Hematopoietic multipotent progenitor cell (in vitro differentiated cells): ENCODE measurements at places on chromosomes 2 and 18. TPM values are rescaled to one million over a fixed set of nuclear protein-coding genes. Genes with fewer than 3 reads are reported as not detected.

DNA sequence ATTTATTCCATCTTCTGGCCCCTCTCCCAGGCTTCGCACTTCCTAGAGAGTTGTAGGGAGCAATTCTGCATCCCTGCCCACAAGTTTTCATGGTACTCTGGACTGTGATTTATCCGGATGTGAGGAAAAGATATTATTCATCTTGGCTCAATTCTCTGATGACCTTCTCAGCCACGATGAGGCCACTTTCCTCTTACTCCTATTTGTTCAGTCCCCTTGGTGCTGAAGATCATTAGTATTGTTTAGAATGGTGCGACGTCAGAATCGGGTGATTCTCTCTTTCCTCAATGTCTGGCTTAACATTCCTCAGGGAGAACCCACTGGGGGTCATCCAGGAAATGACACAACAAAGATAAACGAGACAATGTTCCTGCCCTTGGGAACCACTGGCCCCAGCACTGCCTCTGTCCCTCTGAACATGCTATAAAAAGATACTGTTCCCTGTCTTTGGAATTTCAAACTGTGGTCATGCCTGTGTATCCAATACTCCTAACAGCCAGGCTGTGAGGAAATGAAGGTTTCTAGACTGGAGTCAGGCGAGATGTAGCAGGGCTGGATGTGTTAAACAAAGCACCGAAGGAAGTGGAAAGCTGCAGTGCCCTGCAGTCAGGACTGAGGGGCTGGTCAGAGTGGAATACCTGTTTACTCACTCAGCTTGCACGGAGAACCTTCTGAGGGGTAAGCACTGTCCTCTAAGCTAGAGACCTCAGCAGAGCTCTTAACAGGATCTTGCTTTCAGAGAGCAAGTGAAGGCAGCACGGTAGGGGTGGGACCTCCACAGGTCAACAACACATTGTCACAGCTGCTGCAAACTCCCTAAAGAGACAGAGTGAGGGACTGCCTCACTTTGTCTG, 12.9 kb upstream of the GLI2 start:
- DNase-seq: no peak

GRCh38 chr2:45024600-45025291, 15.5 kb upstream of the SIX2 start:
- DNase-seq: peak; percentile 86

Gene SALL3
- not detected for total RNA-seq

DNA sequence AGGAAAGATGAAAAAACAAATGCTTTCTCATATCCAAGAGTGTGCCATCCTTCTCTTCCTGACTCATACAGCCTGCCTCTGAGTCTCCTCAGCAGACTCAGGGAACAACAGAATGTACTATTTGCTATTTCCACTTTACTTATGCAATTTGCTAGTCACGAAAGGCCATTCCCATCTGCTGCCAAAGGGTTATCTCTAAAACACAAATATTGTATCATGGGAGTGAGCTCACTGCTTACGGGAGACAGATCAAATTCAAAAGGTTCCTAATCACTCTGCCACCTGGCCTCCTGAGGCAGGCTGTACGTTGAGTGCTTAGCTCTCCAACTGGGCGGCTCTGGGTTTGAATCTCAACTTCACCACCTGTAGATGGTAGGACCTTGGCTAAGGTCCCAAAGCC, 92.0 kb downstream of the GAREM1 start:
- DNase-seq: no peak

GRCh38 chr2:86028766-86029381, 76.8 kb downstream of the POLR1A start:
- DNase-seq: no peak

GRCh38 chr2:43391878-43392215, 165.4 kb upstream of the ZFP36L2 start:
- DNase-seq: no peak

DNA sequence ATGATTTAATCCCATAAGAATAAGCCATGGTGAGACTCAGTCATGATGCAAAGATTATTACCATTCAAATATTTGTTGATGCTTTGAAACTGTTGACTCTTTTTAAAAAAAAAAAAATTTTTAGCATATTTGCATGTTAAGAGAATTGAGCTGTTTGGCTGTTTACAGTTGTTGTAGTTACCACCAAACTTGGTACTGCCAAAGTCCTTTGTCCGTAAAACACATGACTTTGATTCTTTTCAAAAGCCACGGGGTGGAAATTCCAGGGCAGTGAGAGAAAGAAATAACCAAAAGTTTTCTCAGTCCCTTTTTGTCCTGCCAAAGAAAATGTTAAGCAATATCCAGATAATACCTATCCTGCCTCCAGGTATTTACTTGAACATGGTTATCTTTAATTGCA, 474.8 kb downstream of the METTL4 start:
- no peak for DNase-seq

Gene HK2
- 13.5 TPM for total RNA-seq

DNA sequence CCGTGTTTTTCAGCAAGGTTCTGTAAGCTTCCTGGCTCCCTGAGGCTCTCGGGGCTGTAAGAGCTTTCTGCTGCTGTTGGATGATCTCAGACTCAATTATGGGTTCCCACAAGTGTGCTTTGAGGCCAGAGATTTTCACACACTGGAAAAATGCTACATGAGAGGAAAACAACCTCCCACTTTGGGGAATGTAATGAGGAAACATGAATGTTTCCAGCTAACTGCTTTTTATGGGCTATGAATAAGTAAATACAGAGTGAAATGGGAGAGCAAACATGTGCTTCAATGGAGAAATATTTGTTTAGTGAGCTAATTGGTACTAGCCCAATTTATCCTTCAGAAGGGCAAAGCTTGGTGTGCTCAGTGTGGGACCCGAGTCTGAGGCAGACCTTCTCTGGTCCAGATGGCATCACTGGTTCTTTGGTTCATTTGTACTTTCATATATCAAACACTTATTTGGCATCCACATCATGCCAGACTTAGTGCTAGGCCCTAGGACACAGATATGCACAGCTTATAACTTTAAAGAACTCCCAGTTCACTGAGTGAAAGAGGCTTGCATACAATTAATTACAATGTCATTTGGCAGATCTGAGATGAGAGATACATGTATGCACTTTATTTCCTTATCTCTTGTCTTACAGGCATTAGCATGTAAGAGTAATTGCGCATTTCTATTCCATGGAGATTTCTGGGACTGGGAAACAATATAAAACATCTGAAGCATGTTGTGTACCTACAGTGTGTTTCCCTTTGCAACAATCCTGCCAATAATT, 248.8 kb downstream of the RDH14 start:
- DNase-seq: no peak

DNA sequence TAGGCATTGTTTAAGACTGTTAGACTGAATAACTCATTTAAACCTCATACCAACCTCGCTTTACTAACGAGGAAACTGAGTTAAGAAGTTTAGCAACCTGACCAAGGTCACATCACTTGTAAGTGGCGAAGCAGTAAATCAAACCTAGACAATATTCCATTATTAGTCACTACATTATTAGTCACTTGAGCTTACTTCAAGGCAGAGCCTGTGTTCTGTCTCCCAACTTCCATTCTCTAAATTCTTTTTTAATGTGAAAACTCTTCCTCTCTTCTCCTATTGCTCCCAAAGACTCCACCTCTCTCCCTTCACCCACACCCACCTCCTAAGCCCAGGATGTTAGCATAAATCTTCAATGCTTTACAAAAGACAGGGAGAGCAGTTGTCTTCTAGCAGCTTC, 156.5 kb downstream of the ARL6IP6 start:
- no peak for DNase-seq

Gene FKBP7
- total RNA-seq: 2.7 TPM

DNA sequence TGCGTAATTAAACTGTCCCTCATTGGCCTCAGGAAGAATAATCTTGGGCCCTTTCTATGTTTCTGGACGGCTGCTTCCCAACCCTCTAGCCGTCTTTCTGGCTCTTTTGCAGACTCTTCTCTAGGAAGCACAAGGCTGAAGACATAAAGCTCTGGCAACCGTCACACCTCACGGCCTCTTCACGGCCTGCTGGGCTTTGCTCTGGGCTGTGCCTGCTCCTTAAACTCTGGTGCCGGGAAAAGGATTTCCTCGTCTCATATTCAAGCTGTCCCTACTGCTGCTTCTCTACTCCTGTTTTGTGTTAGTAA, 36.0 kb upstream of the WIPF1 start:
- no peak for DNase-seq

- no peak for DNase-seq
Observed at GRCh38 chr18:13184396-13184795, 34.2 kb upstream of the LDLRAD4 start.

Gene HOXD12
- total RNA-seq: not detected

DNA sequence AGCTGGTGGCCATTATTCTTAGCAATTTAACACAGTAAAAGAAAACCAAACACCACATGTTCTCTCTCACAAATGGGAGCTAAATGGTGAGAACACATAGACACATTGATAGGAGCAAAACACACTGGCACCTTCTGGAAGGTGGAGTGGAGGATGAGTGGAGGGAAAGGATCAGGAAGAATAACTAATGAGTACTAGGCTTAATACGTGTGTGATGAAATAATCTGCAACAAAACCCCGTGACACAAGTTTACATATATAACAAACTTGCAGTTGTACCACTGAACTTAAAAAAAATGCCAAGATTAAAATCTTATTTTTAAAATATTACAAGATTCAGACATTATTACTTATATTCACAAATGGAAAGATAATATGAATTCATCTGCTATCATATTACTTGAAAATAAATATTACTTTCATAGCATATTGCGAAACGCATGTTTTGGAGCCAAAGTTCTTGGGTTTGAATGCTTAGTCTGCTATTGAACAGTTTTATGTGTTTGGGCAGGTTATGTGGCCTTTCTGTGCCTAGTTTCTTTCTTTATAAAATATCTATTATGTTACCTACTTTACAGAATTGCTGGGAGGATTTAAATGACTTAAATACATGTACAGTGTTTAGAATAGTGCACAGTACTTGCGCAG, 20.5 kb downstream of the ANKRD62 start:
- no peak for DNase-seq

Gene ASB18
- under 0.01 TPM for total RNA-seq

Gene GMCL1
- 12.1 TPM for total RNA-seq

- DNase-seq: no peak
Observed at GRCh38 chr2:20509770-20510490, 63.1 kb downstream of the RHOB start.

Gene C2orf80
- not detected for total RNA-seq

- no peak for DNase-seq
Observed at GRCh38 chr2:16010951-16011620, 70.7 kb downstream of the MYCN start.

DNA sequence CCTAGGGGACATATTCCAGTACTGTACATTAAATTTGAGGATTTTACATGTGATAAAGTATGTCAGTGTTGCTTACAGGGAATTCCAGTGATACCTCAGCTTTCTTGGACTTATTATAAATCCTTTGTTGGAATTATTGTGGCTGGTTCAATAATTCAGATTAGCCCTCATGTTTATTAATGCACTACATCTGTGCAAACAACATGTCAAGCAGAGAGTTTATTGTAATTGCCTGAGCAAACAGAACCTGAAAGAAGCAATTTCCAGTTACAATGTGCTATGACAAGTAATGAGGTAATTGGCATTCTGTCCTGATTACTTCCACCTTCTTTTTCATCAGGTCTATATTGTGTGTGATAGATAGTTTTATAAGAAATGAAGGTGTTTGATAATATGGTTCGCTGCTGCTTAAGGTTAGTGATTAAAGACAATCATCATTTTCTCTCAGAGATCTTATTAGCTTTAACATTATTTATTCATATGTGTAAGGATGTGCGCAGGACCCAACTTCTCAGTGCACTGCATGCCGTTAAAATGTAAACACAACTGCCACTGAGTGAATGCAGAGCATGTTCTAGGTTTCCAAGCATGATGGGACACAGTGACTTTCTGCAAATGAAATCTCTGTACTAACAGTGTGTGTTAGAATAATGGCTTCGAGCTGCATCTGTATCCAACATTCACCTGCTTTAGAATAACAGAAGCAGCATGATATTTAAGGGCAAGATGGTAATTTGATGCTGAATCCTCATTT, 973.7 kb upstream of the POU3F3 start:
- no peak for DNase-seq

DNA sequence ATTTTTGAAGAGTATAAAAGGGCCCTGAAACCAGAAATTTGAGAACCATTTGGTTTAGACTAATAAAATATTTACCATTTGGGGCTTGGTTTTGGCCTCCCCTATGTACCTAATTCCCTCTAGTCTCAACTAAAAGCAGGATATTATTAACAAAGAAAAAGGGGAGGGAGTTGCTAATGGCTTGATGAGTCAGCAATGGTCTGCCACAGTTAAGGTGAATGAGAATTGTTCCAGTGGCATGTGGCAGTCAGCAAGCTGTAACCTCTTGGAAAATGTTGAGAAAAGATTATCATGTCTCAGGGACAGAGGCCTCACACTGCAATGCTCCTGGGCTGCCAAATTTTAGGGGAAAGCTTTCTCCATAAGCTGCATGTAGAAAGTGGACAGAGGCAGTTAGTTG, 20.1 kb upstream of the SLC39A10 start:
- DNase-seq: no peak

DNA sequence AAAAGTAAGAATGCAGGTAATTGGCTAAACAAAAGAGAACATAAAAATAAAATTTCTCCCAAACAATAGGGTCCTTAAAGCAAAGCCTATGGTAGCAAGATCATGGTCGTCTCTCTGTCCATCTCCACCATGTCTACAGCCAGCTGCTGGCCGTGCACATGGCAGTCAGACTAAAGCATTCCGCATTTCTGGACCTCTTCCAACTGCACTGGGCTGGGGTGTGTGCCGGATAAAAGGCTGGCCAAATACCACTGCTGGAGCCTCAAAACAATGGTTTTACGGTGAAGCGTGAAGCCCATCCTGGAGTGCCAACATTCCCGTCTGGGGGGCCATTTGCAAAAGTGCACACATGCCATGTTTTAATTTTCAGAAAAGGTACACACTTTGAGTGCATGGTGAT, 74.8 kb upstream of the PIEZO2 start:
- DNase-seq: no peak

DNA sequence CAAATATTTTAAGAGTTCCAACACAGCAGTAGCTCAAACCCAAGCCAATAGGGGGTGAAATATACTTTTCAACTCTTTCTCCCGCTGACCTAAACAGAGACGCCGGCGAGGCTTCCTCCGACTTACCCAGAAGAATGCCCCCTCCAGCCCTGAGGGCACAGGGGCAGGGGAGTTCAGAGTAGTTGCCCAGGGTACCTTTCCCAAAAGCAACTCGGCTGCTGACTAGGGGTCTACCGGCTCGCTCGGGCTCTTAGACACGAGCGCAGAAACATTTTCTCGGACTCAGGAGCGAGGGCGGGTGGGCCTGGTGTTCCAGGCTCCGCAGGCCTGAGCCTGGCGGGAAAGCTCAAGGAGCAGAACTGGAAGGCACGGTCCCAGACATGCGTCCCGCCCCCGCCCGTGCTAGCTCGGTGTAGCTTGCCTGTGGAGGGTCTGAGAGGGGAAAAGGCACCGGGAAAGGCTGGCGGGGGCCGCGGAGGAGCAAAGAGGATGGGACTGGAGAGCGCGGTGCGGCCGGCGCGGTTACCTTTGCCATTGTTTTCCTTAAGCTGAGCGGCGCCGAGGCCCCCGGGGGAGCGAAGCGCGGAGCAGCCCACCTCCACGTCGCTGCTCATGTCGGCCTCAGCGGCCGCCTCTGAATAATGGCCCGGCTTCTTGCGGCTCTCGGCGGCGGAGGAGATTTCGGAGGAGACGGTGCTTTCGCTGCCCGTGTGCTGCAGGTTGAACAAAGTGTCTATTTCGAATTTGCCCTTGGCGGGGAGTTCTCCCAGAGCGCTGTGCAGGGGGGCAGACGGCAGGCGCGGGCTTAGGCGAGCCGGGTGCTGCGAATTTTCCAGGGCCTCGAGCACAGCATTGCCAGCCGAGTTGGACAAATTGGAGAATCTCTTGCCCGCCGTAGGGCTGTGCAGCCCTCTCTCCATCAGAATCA, 674 bp downstream of the EVX2 start:
- no peak for DNase-seq

Gene ALKAL2
- not detected for total RNA-seq

Gene IL36G
- total RNA-seq: not detected
